ENCODE measurements at places on chromosomes 4 and X.

DNA sequence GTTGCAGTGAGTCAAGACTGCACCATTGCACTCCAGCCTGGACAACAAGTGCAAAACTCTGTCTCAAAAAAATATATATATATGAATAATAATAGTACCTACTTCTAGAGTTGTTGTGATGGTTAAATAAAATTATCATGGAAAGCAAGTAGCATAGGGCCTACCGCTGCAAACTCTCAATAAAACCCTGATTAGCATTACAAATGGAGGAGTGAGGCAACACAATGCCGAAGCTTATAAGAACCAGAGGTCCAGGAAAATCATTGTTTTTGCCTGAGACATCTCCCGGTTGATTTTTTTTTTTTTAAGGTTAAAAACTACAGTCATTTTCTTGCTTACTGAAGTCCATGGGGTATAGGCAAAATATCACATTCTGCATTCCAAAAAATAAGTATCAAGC, 185.0 kb upstream of the GALNT7 start:
- no peaks in the 10 kb centered on the region for H3K4me1 ChIP-seq
- DNase-seq: no peak
- no peaks in the 10 kb centered on the region for H3K27me3 ChIP-seq
- H3K4me3 ChIP-seq: no peak overlapping the region

- H3K27ac ChIP-seq: no peak overlapping the region
- no peaks in the 10 kb centered on the region for H3K27me3 ChIP-seq
- no peak overlapping the region for H3K4me3 ChIP-seq
- DNase-seq: no peak
- no peaks in the 10 kb centered on the region for H3K36me3 ChIP-seq
Measured at GRCh38 chr4:187965726-187966125, 29.8 kb upstream of the ZFP42 start.

- H3K27me3 ChIP-seq: no peaks in the 10 kb centered on the region
- no peak overlapping the region for H3K27ac ChIP-seq
- H3K4me3 ChIP-seq: no peak overlapping the region
- no peaks in the 10 kb centered on the region for H3K4me1 ChIP-seq
- no peak for DNase-seq
Measured at GRCh38 chrX:107659768-107660167, 31.5 kb downstream of the PRPS1 start.

GRCh38 chr4:72073816-72074215, 42.0 kb downstream of the NPFFR2 start:
- H3K4me3 ChIP-seq: no peak overlapping the region
- H3K4me1 ChIP-seq: no peaks in the 10 kb centered on the region
- H3K27me3 ChIP-seq: no peaks in the 10 kb centered on the region
- no peak for DNase-seq
- H3K27ac ChIP-seq: no peak overlapping the region
- no peaks in the 10 kb centered on the region for H3K36me3 ChIP-seq

GRCh38 chr4:87624698-87625097, 16.4 kb downstream of the DSPP start:
- no peaks in the 10 kb centered on the region for H3K4me1 ChIP-seq
- no peaks in the 10 kb centered on the region for H3K36me3 ChIP-seq
- H3K27me3 ChIP-seq: no peaks in the 10 kb centered on the region
- DNase-seq: no peak
- no peak overlapping the region for H3K4me3 ChIP-seq
- no peak overlapping the region for H3K27ac ChIP-seq

- no peak overlapping the region for H3K27ac ChIP-seq
- peaks cover 4% of the 10 kb centered on the region for H3K4me1 ChIP-seq
- no peaks in the 10 kb centered on the region for H3K36me3 ChIP-seq
- no peaks in the 10 kb centered on the region for H3K27me3 ChIP-seq
- H3K4me3 ChIP-seq: peak overlapping the region; percentile 36
- DNase-seq: no peak
Measured at GRCh38 chrX:41337140-41337539, 3.2 kb downstream of the DDX3X start.

DNA sequence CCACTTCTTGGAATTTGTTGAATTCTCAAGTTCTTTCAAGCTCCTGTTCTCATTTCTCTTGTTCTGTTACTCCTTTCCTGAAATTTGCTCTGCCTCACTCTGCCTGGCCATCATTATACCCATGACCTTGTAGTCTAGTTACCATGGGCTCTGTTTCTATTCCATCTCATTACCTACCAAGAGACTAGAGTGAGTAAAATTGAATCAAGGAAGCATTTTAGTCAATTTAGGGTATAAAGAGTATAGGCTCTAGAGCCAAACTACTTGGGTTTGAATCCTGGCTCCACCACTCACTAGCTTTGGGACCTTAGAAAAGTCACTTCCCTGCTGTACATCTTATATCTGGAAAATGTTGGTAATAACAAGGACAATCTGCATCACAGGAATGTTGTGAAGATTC, 2.2 kb downstream of the ALAS2 start:
- H3K36me3 ChIP-seq: no peaks in the 10 kb centered on the region
- no peaks in the 10 kb centered on the region for H3K4me1 ChIP-seq
- no peaks in the 10 kb centered on the region for H3K27me3 ChIP-seq
- no peak for DNase-seq

- no peaks in the 10 kb centered on the region for H3K36me3 ChIP-seq
- H3K4me3 ChIP-seq: no peak overlapping the region
- no peak overlapping the region for H3K27ac ChIP-seq
- no peaks in the 10 kb centered on the region for H3K4me1 ChIP-seq
- no peak for DNase-seq
- H3K27me3 ChIP-seq: no peaks in the 10 kb centered on the region
Measured at GRCh38 chrX:110944311-110944750, 148.7 kb upstream of the CHRDL1 start.

DNA sequence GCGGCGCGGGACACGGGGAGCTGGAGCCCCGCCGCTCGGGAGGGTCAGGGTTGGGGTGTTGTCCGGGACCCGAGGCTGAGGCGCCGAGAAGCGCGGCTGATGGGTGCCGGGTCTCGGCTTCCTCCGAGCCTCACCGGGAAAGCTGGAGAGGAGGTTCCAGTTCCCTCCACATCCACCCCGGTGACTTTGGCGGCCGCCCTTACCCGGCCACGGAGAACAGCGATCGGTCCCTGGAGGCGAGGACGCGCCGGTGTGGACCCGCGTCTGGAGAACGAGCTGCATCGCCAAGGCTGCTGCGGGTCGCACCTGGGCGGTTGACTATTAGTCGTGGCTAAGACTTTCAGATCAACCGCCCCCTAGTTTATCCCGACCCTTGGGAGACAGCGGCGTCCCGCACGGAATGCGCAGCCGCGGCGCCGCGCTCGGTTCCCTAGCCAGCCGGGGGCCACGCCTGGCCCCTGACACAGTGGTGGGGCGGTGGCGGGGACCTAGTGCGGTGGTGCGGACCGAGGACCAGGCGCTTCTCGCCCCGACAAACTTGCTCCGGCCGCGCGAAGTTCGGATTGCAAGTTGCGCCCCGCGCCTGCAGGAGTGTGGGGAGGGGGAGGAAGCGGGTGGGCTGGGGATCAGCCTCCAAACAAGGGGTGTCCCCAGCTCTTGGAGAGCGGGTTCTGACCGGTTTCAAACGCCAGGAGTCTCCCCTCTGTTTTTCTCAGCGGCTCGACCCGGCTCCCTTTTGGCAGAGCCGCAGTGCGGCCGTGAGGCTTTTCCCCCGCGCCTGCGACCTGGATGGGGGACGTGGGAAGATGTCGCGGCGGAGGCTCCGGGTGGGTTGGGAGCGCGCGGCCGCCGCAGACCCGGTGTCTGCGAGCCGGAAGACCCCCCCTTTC, 568 bp downstream of the FHDC1 start:
- no peaks in the 10 kb centered on the region for H3K27me3 ChIP-seq
- no peaks in the 10 kb centered on the region for H3K4me1 ChIP-seq
- H3K4me3 ChIP-seq: peak overlapping the region; percentile 98
- H3K27ac ChIP-seq: no peak overlapping the region
- no peaks in the 10 kb centered on the region for H3K36me3 ChIP-seq

- no peaks in the 10 kb centered on the region for H3K36me3 ChIP-seq
- no peak overlapping the region for H3K27ac ChIP-seq
- H3K4me1 ChIP-seq: no peaks in the 10 kb centered on the region
- no peak for DNase-seq
Measured at GRCh38 chrX:45602151-45602550, 401.5 kb upstream of the DIPK2B start.

DNA sequence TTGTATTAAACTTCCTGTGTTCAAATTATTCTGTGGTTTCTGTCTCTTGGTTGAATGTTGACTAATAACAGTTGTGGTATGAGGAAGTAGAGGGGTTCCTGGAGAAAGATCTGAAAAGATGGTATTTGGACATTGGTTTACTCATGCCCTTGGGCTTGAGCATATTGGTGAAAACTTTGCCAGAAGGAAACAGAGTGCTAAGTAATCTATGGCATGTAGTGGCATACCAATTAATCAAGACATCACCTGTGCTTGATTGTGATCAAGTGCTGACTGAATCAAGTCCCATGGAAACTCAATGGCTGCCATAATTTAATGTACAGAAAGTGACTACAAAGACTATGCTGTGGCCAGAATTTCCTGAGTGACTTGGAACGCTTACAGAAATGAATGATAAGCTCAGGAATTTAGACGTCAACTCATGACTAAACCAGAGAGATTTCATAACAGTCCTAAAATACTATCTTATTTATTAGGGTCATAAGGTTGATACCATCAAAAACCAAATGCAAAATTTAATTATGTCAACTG, 2062.9 kb downstream of the ARAP2 start:
- H3K4me3 ChIP-seq: no peak overlapping the region
- H3K27ac ChIP-seq: no peak overlapping the region
- H3K36me3 ChIP-seq: no peaks in the 10 kb centered on the region
- DNase-seq: no peak
- no peaks in the 10 kb centered on the region for H3K4me1 ChIP-seq

DNA sequence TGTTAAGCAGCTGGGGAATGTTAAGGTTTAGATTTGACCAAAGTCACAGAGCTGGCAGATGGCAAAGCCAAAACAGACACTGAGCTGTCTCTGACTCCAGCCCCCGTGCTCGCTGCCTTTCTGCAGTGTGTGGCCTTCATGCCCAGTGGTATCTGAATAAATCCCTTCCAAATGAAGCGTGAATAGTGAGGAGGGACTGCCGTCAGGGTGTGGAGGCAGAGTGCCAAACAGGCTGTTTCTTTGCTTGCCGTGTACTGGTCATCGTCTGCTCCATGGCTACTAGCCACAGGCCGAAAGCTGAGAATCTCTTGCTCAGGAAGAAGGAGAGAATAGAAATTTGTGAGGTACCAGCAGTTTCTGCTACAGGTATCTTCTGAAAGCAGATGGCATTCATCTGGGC, 19.7 kb downstream of the PRIMPOL start:
- DNase-seq: no peak
- H3K27me3 ChIP-seq: no peaks in the 10 kb centered on the region
- no peaks in the 10 kb centered on the region for H3K4me1 ChIP-seq

Measured in aorta (tissue), 5 donors.